Effector CD8-positive, alpha-beta T cell (primary cell): ENCODE measurements at places on chromosomes 5 and 9.

- no peak for DNase-seq
Measured at GRCh38 chr5:158701406-158702177, 398.1 kb downstream of the EBF1 start.

DNA sequence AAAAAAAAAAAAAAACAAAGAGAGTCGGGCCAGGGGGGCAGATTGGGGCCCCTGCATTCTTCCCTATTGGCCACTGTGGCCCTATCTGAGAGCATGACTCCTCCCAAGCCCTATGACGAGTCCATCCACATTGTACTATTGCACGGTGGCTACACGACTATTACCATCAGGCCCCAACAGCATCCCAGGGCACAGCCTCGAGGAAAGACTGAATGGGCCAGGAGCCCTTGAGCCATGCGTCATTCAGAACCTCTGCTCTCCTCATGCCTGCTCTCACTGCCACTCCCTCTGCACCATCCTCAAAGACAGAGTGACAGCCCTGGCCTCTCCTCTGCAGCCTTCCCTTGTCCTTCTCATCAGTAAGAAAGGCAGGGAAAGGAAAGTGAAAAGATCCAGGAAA, 20.2 kb upstream of the ORM1 start:
- DNase-seq: no peak

GRCh38 chr5:131254741-131255140, 9.1 kb upstream of the CDC42SE2 start:
- DNase-seq: no peak

- DNase-seq: no peak
Measured at GRCh38 chr5:34571677-34572041, 84.5 kb upstream of the RAI14 start.

DNA sequence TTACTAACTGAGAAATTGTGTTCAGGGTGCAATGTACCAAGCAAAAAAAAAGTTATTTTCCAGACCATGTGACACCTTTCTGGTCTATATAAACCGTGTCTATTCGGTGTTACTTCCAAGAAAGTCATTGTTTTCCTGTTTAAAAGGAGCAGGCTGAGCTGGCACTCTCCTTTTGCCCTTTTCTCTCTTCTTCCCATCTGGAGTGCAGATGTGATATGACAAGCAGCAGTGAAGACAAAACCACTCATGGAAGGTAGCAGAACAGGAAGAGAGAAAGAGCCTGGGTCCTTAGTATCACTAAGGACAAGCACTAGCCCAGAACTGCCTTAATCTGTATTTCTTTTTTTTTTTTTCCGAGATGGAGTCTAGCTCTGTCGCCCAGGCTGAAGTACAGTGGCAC, 25.6 kb downstream of the LYRM7 start:
- no peak for DNase-seq

- DNase-seq: no peak
Measured at GRCh38 chr5:159021901-159022556, 77.7 kb downstream of the EBF1 start.

GRCh38 chr5:176862330-176862995, 36.7 kb downstream of the HK3 start:
- DNase-seq: no peak

DNA sequence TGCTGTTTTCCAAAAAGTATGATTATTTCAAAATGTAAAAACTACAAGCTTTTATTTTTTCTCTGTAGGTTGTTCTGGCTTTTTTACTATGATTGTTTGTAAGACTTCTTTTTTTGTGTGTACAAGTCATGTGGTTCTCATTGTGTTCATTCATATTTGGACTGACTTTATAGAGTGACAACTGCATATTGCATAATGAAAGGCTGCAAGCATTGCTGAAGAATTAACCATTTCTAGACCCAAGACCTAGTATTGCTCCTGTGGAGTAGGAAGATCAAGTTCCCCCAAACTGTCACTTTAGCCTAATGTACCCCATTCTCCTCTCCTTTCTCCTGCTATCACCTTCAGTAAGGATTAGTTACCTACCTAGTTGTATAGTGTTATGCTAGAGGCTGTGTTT, 10.0 kb downstream of the MAP1B start:
- no peak for DNase-seq

GRCh38 chr5:174140452-174141020, 95.0 kb downstream of the NSG2 start:
- DNase-seq: no peak

GRCh38 chr9:18438300-18438925, 35.5 kb upstream of the ADAMTSL1 start:
- no peak for DNase-seq
